ENCODE measurements at places on chromosomes 3 and 15. TPM values are rescaled to one million over a fixed set of nuclear protein-coding genes. Genes with fewer than 3 reads are reported as not detected.

- no peak for DNase-seq
These were observed 35.0 kb upstream of the CFAP161 start for GRCh38 chr15:81098861-81099651.

- no peak for DNase-seq
These were observed 75.5 kb upstream of the CBLB start for GRCh38 chr3:105944276-105944675.

GRCh38 chr15:87671289-87671688, 585.2 kb downstream of the NTRK3 start:
- no peak for DNase-seq

GRCh38 chr3:128902426-128902825, 23.0 kb downstream of the ACAD9 start:
- DNase-seq, result no peak

Gene ALDH1A2
- 30.8 TPM for total RNA-seq

- DNase-seq, result no peak
These were observed 85.2 kb downstream of the KBTBD8 start for GRCh38 chr3:67083277-67083676.

DNA sequence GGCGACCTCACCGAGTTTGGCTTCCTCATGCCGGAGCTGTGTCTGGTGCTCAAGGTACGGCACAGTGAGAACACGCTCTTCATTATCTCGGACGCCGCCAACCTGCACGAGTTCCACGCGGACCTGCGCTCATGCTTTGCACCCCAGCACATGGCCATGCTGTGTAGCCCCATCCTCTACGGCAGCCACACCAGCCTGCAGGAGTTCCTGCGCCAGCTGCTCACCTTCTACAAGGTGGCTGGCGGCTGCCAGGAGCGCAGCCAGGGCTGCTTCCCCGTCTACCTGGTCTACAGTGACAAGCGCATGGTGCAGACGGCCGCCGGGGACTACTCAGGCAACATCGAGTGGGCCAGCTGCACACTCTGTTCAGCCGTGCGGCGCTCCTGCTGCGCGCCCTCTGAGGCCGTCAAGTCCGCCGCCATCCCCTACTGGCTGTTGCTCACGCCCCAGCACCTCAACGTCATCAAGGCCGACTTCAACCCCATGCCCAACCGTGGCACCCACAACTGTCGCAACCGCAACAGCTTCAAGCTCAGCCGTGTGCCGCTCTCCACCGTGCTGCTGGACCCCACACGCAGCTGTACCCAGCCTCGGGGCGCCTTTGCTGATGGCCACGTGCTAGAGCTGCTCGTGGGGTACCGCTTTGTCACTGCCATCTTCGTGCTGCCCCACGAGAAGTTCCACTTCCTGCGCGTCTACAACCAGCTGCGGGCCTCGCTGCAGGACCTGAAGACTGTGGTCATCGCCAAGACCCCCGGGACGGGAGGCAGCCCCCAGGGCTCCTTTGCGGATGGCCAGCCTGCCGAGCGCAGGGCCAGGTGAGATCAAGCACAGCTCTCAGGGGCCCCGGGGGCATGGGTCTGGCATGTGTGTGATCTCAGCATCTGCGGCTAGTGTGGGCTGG, 7.1 kb upstream of the STAB1 start:
- no peak for DNase-seq

Measured in neural progenitor cell (in vitro differentiated cells).